Activated CD4-positive, alpha-beta memory T cell treated with anti-CD3 and anti-CD28 coated beads, Interleukin-2, amount 10 ng/mL, durations not matched to agents 7 days and 5 days (primary cell): ENCODE measurements at places on chromosomes 2 and 18.

DNA sequence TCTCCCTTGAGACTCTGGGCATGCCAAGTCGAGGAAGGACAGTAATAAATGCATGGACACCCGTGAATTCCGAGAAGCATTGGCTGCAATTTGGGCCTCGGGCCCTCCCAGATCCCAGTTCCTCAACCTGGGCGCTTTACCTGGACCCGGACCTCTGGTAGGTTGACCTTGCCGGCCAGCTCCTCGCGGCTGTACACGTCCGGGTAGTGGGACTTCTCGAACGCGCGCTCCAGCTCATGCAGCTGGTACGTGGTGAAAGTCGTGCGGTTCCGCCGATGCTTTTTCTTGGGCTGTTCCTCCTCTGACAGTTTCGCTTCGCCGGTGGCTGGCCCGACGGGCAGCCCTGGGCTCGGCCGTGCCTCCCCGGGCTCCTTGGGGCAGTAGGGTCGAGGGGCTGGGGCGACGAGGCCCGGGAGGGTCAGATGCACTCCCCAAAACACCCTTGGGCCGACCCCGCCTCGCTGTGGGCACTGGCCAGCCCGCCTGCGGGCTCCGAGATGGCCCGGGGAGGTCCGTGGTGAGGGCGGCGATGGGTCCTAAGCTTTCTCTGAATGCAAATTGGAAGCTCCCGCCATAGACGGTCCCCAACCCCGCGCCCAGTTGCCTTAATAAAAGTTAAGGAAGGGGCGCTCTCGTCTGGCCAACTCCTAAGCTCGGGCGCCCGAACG, 899 bp downstream of the RAX start:
- peaks cover 3% of the 10 kb centered on the region for H3K36me3 ChIP-seq
- no peak for DNase-seq
- no peak overlapping the region for H3K4me3 ChIP-seq
- no peak overlapping the region for H3K27ac ChIP-seq
- H3K4me1 ChIP-seq = peaks cover 31% of the 10 kb centered on the region

- H3K4me3 ChIP-seq = no peak overlapping the region
- H3K27ac ChIP-seq = no peak overlapping the region
- H3K36me3 ChIP-seq = no peaks in the 10 kb centered on the region
- peaks cover 37% of the 10 kb centered on the region for H3K27me3 ChIP-seq
These were observed 63.2 kb upstream of the TMEM17 start for GRCh38 chr2:62568983-62569837.

DNA sequence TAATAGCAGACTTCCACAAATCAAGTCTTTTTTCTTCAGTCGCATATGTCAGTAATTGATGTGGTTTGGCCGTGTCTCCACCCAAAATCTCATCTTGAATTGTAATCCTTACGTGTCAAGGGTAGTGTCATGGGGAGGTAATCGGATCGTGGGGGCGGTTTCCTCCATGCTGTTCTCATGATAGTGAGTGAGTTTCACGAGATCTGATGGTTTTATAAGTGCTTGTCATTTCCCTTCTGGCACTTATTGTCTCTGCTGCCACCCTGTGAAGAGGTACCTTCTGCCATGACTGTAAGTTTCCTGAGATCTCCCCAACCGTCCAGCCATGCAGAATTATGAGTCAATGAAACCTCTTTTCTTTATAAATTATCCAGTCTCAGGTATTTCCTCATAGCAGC, 478.8 kb downstream of the PTPRM start:
- no peaks in the 10 kb centered on the region for H3K27me3 ChIP-seq
- H3K36me3 ChIP-seq = no peaks in the 10 kb centered on the region
- H3K4me1 ChIP-seq = peaks cover 3% of the 10 kb centered on the region
- no peak for DNase-seq
- no peak overlapping the region for H3K4me3 ChIP-seq
- no peak overlapping the region for H3K27ac ChIP-seq

DNA sequence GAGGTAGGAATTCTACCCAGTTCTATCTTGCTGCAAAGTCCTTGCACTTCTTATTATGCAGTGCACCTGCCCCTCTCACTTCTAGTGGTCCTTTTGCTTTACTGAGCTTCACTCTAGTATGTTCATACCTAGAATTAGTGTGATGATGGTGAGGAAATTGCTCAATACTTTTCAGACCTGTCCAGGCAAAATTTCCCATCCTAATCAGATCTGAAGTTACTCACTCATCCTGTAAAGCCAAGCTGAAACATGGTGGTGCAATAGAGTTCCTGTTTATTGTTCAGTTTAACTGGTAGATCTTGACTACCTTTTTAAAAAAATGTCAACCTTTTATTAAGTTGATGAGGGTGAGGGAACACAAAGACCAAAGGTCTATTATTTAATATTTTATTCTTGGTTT, 12.6 kb upstream of the FIGN start:
- H3K27ac ChIP-seq = no peak overlapping the region
- H3K27me3 ChIP-seq = no peaks in the 10 kb centered on the region
- no peaks in the 10 kb centered on the region for H3K4me1 ChIP-seq
- H3K4me3 ChIP-seq = no peak overlapping the region
- H3K36me3 ChIP-seq = no peaks in the 10 kb centered on the region
- DNase-seq = no peak

DNA sequence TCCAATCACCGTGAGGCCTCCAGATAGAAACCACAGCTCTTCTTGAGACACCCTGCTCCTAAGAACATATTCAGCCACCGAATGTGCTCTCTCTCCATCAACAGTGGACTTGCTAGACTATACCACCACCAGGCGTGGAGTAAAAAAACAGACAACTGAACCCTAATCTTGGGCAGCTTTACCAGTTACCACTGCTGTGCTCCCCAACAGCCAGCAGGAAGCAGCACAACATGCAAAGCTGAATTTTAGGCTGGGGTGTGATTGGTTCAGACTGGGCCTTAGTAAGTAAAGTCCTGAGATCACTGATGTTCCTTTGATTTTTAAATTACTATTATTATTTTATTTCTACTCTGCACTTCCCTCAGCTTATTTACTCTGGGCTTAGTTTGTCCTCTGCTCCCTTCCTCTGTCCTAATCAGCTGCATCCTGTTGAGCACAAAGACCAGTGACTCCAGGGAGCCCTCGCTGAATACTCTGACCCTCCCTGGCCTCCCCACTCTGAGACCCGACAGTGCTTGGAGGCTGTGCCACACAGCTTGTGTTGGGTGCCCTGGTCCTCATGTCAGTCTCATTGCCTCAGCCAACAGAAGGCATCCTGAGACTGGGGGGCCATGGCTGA, 21.9 kb downstream of the MRPL35 start:
- H3K27me3 ChIP-seq = no peaks in the 10 kb centered on the region
- DNase-seq = peak; percentile 72
- H3K36me3 ChIP-seq = peaks cover 7% of the 10 kb centered on the region
- no peak overlapping the region for H3K27ac ChIP-seq

GRCh38 chr2:16655445-16655837, 10.2 kb downstream of the CYRIA start:
- H3K27ac ChIP-seq = no peak overlapping the region
- peaks cover 3% of the 10 kb centered on the region for H3K27me3 ChIP-seq
- no peaks in the 10 kb centered on the region for H3K36me3 ChIP-seq
- peaks cover 2% of the 10 kb centered on the region for H3K4me1 ChIP-seq
- no peak for DNase-seq

- no peaks in the 10 kb centered on the region for H3K4me1 ChIP-seq
- H3K36me3 ChIP-seq = no peaks in the 10 kb centered on the region
- no peak overlapping the region for H3K27ac ChIP-seq
- no peak for DNase-seq
- H3K27me3 ChIP-seq = peaks cover 20% of the 10 kb centered on the region
- no peak overlapping the region for H3K4me3 ChIP-seq
These were observed 95.4 kb downstream of the ITGB1BP1 start for GRCh38 chr2:9327873-9328352.

DNA sequence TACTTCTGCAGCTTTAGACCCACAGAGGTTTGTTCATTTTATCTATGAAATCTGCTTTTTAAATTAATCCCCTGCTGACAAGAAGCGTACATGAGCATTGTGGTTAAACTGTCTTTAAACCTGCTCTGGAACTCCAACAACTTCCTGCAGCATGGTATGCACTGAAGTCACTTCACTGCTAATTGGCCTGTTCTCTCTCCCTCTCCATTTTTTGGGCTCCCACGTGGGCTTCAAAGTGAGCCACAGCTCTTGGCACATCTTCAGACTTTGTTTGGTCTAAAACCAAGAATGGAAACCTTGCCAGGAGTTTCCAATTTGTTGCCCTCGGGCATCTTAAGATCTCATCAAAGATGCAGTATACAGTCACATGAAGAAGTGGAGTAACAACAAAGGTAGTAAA, 311.4 kb downstream of the LRRTM1 start:
- H3K4me3 ChIP-seq = no peak overlapping the region
- no peaks in the 10 kb centered on the region for H3K36me3 ChIP-seq
- no peaks in the 10 kb centered on the region for H3K4me1 ChIP-seq
- no peaks in the 10 kb centered on the region for H3K27me3 ChIP-seq
- H3K27ac ChIP-seq = no peak overlapping the region
- DNase-seq = no peak

DNA sequence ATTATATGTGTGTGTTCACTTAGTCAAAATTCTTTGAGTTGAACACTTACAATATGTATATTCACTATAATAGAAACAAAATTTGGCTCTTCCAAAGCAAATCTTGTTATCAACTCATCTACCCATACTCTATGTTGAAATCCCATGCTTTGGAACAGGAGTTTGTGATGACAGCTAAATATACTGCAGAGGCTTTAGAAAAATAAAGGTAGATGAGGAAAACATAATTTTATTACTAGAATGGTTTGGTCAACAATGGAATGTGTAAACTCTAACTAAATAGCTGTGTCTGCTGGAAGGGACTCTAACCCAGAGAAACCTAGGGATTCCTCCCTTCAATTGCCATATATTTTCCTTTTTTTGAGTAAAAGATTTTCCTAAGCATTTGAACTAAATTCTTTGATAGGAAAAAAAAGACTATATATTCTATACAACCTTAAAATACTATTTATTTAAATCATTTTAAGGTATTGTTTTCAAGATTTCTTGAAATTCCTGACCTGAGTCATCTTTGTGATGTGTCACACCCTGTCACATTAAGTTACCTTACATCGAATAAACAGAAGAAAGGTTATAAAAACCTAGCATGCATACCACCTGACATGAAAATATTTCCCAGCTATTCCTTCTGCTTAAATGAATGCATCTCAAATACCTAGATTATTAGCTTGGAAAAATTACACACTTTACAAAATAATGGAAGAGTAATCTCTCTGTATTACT, 175.5 kb downstream of the OTX1 start:
- H3K36me3 ChIP-seq = no peaks in the 10 kb centered on the region
- no peaks in the 10 kb centered on the region for H3K27me3 ChIP-seq
- no peak overlapping the region for H3K4me3 ChIP-seq

GRCh38 chr2:225742487-225742886, 343.0 kb downstream of the NYAP2 start:
- H3K4me1 ChIP-seq = no peaks in the 10 kb centered on the region
- no peak overlapping the region for H3K27ac ChIP-seq
- H3K4me3 ChIP-seq = no peak overlapping the region
- DNase-seq = no peak
- H3K36me3 ChIP-seq = no peaks in the 10 kb centered on the region
- H3K27me3 ChIP-seq = no peaks in the 10 kb centered on the region

DNA sequence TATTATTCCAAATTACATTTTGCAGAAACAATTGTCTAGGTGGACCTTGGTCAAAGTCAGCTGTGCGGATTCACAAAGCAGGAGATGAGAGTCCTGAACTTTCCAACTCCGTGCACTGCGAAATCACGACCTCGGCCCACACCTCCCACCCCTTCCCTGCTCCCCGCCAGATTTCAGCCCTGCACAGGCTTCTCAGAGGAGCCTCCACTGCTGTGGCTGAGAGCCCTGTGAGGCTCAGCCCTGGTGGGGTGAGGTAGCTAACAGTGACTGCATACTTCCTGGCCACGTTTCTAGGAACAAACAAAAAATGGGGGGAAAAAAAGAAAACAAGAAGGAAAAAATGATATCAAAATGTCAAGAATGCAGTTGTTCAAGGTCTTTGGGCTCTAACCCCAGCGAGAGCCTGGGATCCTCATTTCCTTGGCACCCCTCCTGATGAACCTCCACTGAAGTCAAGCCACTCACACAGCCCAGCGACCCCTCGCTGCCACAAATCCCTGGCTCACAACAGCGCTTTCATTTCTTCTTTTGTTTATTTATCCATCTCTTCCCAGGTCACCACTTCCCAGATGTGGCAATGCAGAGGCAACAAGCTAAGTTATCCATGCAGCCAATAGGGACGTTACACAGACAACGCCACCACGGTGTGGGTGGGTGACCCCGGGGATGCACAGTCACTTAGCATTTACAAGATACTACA, 729.7 kb upstream of the ID2 start:
- DNase-seq = no peak
- no peaks in the 10 kb centered on the region for H3K36me3 ChIP-seq

- H3K36me3 ChIP-seq = no peaks in the 10 kb centered on the region
- no peaks in the 10 kb centered on the region for H3K27me3 ChIP-seq
These were observed 830.1 kb upstream of the ZEB2 start for GRCh38 chr2:145350011-145350410.

DNA sequence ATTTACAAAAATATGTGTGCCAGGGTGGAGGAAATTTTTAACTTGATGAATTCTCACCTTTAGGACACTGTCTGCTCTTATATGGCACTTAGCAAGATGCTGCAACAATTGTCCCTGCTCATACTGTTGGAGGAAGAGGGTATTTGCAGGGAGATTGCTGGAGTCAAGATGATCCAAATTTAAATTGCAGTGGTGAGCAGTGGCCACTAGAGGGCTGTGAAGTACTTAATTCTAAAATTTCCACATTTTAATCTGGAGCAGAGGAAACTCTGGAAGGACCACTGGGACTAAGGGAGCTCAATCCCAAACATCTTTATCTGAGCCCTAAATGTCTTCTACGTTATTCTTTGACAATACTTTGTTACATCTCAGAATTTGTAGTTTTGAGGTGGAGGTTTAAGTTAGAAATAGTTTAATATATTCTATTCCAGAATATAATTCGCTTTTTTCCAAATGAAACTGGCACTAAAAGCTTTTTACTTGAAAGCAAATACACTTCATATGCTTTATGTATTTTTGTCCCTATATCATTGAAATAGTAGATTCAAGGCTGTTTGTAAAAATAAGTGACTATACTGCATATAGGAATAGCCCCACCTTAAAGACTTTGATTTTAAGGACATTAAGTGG, 33.0 kb upstream of the PTH2R start:
- H3K4me3 ChIP-seq = no peak overlapping the region
- H3K27ac ChIP-seq = no peak overlapping the region
- H3K4me1 ChIP-seq = no peaks in the 10 kb centered on the region

GRCh38 chr2:36541891-36542595, 55.9 kb downstream of the FEZ2 start:
- H3K27me3 ChIP-seq = no peaks in the 10 kb centered on the region
- H3K27ac ChIP-seq = no peak overlapping the region
- H3K4me3 ChIP-seq = no peak overlapping the region
- H3K4me1 ChIP-seq = no peaks in the 10 kb centered on the region
- no peak for DNase-seq

GRCh38 chr2:33859811-33860461, 260.8 kb upstream of the FAM98A start:
- no peak overlapping the region for H3K4me3 ChIP-seq
- no peak for DNase-seq
- no peak overlapping the region for H3K27ac ChIP-seq
- no peaks in the 10 kb centered on the region for H3K27me3 ChIP-seq
- H3K4me1 ChIP-seq = no peaks in the 10 kb centered on the region
